ENCODE measurements at places on chromosomes 12 and 14.

GRCh38 chr14:66247662-66248193 lies 238.4 kb upstream of the CCDC196 start:
- no peak for DNase-seq

GRCh38 chr12:56146492-56147460 lies 5.6 kb upstream of the MYL6B start:
- no peak for DNase-seq

DNA sequence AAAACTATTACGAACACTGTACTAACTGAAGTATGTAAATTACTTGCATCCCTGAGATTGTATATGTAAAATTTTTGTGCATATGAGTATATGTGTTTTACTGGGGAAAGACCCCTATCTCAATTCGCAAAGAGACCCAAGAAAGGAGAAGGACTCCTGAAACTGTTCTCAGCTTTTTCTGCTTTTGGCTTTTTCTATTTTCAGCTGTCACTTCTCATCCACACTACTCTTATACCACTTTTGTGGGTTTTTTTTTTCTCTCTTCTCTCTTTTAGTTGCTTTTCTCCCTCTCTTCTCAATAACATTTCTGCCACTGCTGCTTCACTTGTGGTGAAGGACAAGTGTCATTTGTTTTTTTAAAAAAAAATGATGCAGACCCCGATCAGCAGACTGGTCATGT lies 39.8 kb downstream of the NIN start:
- no peak for DNase-seq

DNA sequence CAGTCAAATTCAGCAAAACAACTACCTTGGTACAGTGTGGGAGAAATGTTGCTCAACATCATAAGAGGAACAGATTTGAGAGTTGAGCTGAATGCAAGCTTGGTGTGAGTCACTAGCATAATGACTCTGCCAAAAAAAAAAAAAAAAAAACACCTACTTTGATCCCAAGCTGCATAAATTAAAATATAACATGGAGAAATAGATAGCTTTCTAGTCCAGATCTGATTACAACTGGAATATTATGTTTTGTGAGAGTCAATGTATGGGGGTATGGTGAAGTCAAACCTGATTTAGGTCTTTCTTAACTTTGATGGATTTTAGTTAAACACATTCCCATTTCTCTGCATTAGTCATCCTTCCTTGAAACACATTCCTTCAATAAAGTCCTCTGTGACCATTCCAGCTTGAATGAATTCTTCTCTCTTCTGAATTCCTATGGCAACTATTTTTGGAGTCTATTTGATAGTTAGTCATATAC lies 188.1 kb downstream of the SLC5A8 start:
- DNase-seq, result no peak

DNA sequence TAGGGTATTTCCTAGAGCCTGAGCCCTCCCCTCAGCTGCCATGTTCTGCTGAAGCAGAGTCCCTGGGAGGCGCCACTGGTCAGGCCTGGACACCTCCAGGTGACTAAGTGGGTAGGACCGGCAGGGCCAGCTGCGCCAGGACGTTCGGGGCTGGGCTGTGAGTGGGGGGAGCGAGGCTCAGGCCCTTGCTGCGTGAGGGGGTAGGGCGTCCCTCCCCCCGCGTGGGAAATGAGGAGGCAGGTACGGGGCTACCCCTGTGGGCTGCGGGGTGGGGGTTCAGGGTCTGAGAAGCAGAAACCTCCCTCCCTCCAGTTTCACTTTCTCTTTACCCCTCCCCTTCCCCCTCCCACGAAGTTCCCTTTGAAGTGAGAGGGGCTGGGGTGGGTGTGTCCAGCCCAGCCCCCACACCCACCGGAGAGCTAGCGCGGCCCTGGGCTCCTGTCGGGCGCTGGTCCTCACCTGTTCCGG lies 22.1 kb upstream of the KIF26A start:
- DNase-seq, result no peak

GRCh38 chr12:55727643-55728185 lies 1.1 kb downstream of the CD63 start:
- no peak for DNase-seq

DNA sequence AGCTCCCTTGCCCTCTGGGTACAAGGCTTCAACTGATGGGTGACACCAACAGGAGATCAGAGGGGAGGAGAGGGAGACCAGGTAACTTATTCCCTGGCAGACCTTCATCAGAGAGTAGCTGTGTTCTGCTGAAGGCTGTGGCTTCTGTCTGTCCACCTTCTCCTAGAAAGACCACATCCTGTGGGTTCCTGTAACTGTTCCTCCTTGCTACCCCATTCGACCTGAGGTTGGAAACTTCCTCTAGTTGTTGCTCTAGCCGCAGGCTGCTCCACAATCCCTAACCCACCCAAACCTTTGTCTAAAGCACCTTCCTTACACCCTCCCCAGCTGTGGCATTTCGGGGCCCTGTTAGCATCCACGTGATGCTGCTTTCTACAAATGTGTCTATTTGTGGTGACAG lies 454.2 kb downstream of the DPF3 start:
- no peak for DNase-seq

GRCh38 chr14:103444837-103445524 lies 59.8 kb downstream of the MARK3 start:
- no peak for DNase-seq

- DNase-seq, result no peak
Observed at GRCh38 chr12:15131431-15131830, 89.8 kb downstream of the RERG start.

- DNase-seq, result no peak
Observed at GRCh38 chr12:94500831-94501567, 41.3 kb upstream of the CEP83 start.

- no peak for DNase-seq
Observed at GRCh38 chr12:11202811-11203210, 16.1 kb upstream of the TAS2R42 start.

- no peak for DNase-seq
Observed at GRCh38 chr12:96187956-96188355, 6.2 kb upstream of the ELK3 start.

DNA sequence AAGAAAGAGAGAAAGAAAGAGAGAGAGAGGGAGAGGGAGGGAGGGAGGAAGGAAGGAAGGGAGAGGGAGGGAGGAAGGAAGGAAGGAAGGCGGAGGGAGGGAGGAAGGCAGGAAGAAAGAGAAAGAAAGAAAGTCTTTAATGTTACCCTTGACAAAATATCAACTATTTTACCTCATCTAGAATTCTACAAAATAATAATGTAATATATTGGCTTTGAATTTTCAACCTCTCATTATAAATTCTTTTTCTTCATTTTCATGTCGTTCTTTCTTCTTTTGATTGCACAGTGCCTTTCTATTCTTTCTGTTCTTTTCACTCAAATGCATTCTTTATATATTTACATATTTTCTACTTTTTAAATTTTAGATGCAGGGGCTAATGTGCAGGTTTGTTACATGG lies 59.5 kb upstream of the GARIN2 start:
- DNase-seq, result no peak

DNA sequence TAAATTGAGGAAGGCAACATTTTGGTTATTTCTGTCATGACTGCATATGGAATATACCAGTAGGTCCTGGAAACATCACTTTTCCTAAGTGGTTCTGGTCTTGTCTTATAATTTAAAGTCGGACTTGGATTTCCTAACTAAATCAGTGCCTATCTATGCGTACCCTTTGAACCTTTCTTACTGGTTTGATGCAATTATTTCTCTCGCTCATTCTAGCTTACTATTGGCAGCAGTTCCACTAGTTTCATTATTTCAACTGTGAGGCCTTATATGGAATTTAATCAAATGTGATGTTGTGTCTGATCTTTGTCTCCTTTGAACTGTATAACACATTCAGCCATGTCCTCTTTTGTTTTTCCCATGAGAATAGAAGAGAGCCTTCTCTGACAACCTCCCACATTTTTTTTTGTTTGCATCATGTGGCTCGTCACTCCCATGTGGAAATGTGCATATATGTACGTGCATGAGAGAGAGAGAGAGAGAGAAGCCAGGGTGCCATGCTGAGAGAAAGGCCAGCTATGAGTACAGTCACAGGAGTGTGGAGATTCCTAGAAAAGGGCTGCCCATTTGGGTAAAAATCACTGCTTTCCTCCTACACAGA lies 48.0 kb downstream of the AKAP6 start:
- DNase-seq, result no peak

GRCh38 chr14:104986487-104987164 lies 1.0 kb downstream of the CLBA1 start:
- DNase-seq, result no peak

GRCh38 chr12:108611884-108612415 lies 14.1 kb upstream of the TMEM119 start:
- DNase-seq, result no peak

GRCh38 chr12:71134405-71134804 lies 23.4 kb downstream of the TSPAN8 start:
- DNase-seq, result no peak

DNA sequence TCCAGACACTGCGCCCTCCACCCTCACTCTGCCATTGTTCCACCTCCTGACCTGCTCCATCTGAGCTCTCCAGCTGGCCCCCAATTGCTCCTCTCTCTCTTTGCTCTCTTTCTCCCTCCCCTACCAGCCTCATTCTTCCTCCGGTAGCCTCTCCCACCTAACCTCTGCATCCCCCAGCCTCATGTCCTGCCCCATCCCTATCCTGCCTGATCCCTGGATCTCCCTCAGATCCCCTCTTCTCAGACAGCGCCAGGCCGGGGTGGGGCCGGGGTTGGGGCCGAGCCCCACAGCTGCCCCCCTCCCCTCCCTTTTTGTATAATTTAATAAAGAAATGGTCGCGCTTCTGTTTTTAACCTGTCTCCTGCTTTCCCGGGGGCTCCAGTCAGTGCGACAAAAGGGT lies 1.7 kb upstream of the LAG3 start:
- DNase-seq, result no peak

- DNase-seq, result no peak
Observed at GRCh38 chr12:103586132-103586531, 941 bp upstream of the STAB2 start.

- DNase-seq, result no peak
Observed at GRCh38 chr12:74317078-74317601, 220.5 kb upstream of the ATXN7L3B start.

DNA sequence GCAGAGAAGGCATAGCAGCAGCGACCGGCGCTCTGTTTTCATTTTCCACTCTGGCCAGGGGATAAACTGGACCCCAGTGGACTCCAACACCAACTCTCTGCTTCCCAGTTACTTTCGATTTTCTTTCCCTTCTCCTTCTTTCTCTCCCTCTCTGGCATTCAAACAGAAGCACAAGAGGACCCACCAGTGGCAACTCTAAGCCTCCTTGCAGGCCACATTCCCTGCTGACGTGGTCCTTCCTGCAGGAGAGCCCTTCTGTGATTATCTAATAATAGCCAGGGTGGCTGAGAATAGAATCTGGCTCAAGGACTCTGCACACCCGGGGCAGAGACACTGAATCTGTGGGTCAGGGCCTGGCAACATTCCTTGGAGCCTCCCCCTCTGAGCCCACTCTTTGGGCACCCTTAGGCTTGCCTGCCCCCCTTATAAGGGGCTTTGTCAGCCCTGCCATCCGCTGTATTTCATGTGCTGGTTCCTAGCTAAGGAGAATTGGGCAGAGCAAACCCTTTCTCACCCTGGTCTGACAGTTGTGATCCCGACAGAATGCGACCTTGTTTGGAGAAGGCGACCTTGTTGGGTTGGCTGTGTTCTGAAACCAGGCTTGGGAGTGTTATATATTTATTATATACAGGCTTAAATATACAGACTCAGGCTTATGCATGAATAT lies 8.2 kb upstream of the HOXC6 start:
- DNase-seq, result no peak

DNA sequence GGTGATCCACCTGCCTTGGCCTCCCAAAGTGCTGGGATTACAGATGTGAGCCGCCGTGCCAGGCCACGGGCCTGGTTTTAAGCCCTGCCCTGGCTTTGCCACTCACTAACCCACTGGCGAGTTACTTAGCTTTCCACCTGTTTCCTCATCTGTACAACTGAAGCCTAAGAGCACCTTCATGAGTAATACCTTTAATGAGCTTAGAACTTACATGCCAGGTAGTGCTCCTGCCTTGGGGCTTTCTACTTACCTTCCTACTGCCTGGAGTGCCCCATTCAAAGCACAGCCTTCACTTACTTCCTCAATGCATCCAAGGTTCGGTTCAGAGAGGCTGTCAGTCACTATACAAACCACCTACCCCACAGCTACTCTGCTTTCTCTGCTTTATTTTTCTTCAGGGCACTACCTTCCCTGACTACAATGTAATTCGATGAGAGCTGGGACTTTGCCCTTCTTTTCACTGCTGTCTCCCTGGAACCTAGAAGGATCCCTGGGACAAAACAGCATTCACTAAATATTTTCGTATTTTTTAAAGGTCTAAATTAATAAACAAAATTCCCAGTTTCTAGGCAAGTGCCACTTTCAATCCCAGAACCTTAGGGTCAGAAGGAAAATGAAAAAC lies 13.8 kb downstream of the ZCCHC8 start:
- DNase-seq, result no peak

DNA sequence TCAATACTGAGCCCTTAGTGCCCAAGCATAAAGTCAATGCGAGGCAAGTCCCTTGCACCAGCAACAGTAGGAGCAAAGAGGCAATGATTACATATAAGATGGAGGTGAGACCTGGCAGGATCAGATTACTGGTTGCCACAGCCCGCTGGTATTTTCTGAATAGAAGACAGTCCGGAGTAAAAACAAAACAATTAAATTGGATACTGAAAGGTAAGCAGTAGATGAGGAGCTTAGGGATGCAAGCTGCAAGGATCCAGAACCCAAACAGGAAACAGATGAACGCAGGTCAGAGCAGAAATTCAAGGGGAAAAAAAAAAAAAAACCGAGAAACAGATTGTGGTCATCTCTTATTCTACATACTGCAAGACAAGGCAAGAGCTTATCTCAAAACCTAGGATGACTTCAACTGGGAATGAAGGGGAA lies 119.6 kb downstream of the MED13L start:
- DNase-seq, result no peak

- DNase-seq, result no peak
Observed at GRCh38 chr12:89976866-89977265, 268.2 kb upstream of the ATP2B1 start.

DNA sequence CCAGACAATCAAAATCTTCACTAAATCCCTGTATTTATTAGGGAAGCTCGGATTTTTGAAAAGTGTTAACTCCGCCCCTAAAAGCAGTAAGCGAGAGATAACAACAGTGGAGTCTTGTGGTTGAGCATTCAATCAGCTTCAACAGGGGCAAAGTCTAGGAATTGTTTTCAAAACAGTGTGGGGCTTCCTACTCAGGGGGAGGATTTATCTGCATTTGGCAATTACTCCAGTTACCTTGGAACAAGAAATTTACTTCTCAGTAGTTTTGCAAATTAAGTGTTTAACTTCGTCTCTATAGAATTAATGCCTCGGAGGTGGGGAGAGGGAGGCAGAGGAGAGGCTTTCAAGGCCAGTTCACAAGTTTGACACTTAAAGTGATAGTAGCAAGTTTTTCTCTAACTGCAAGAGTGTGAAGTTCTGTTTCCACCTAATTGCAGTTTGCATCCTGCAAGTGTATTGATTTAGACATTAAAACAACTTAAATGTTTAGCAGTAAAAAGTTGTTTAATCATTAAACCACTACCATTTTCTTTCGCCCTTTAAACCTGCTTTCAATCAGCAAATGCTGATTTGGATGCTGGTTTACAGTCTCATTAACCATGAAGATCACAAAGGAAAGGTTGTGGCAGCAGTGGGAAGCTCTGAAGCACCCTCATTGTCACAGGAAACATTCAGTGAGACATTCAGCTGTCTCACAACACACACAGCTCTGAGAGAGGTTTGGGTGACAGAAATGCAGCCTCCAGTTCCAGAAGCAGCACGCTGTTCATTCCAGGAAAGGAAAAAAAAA lies 102.0 kb downstream of the HMGA2 start:
- DNase-seq, result no peak
